ENCODE measurements at places on chromosomes 2 and 18.

DNA sequence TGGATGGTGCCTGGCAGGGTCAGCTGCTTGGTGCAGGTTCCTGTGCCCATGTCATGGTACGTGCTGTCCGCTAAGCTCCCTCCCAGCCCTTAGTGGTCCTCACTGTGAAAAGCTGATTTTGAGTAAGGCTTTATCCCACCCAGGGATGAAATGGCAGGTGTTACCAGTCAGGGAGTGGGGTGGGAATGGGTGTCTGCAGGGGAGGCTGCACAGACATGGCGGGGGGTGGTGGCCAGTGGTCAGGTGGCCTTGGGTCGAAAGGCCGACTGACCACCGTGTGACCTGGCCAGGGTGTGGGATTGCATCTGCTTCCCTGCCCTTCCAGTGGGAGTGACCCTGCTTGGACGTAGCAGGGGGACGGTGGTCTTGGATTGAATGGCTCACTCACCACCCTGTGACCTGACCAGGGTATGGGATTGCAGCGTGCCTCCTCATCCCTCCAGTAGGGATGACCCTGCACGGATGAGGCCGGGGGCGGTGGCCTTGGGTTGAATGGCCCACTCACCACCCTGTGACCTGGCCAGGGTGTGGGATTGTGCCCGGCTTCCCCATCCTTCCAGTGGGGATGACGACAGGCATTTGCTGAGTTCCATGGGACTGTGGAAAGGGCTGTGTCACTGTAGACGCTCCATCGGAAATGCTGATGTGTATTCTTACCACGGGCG is 29.8 kb downstream of the AGAP1 start:
- DNase-seq = no peak

GRCh38 chr2:198004173-198004572 is 199.8 kb downstream of the PLCL1 start:
- DNase-seq = no peak

- no peak for DNase-seq
Observed at GRCh38 chr2:136444323-136444722, 321.0 kb upstream of the THSD7B start.

DNA sequence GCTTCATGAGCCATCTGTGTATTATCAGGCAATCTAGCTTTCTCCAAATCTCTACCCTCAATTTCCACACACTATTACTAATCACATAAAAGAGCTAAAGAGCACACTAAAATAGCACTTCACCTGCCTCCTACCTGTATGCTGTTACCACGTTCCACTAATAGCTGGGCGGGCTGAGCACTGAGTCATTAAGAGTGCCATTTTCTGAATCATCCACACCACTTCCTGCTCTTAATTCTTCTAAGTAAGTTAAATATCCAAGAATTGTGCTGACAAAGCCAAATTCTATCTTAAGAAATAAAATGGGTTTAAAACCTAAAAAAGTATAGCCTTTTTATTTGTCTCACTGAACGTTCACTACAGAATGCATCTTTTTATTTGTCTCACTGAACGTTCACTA is 35.7 kb downstream of the NOL10 start:
- DNase-seq = no peak

GRCh38 chr2:175169191-175169590 is 1.2 kb upstream of the ATF2 start:
- no peak for DNase-seq

- no peak for DNase-seq
Observed at GRCh38 chr2:240458044-240458899, 22.8 kb downstream of the GPC1 start.

- no peak for DNase-seq
Observed at GRCh38 chr18:76230791-76231190, 264.3 kb downstream of the ZNF516 start.

DNA sequence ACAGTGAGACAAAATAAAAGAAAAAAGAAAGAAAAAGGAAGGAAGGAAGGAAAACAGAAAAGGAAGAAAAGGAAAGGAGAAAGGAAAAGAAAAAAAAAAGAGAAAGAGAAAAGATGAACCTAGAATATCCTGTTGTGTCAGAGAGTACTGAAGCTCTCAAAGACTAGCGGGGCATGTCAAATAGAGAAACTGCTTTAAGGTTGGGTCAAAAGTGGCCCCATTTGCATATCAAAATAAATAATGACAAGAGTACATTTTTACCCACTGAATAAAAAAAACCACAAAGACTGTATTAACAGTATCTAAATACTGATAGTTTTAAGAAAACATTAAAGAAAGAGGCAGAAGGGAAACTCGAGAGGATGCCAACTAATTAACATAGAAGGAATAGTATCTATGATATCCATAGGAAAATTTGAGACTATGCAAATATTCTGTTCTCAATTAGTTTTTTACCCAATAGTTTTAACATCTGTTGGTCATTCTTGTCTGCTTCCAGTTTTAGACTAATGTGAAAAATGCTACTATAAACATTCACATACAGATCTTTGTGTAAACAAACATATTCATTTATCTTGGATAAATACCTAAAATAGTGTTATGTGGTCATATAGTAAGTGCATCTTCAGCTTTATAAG is 53.2 kb downstream of the SFXN5 start:
- no peak for DNase-seq

DNA sequence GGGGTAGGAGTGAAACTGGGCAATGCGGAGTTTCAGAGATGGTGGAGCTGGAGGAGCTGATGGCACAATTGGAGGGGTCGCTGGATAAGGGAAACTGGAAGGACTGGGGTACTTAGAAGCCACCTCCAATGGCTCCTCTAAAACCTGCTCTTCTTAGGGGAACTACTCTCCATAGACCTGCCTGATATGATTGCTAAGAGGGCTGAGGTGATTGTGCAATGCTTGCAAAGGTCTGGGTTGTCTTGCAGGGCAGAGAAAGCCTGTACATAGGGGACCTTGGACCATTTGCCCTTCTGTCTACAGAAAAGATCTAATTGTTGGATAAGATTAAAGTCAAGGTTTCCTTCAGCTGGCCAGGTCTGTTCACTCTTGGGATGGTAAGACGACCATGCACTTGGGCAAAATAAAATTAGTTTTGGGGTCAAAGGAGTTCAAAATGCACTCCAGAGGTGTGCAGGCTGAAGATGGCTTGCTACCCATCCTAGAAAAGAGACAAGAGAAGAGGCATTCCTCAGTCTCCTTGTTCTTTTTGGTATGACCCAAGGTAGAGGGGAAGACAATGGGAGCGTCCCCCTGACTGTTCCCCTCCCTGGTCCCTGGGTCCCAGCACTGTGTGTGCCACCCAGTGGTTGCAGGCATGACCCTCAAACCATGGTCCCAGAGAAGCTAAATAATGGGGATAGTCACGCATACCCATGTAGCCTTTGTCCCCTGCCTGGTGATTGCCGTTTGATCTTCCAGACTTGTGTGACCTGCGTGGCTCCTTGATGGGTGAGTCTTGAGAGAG is 41.1 kb downstream of the STK17B start:
- no peak for DNase-seq

GRCh38 chr2:43269706-43270105 is 43.3 kb upstream of the ZFP36L2 start:
- DNase-seq = no peak

- DNase-seq = peak; percentile 84
Observed at GRCh38 chr2:144519934-144520731, at the start of gene ZEB2. Gene ZEB2 (minus strand): TSS chr2:144520119. CDS start chr2:144517350, 2,769 bp downstream.

DNA sequence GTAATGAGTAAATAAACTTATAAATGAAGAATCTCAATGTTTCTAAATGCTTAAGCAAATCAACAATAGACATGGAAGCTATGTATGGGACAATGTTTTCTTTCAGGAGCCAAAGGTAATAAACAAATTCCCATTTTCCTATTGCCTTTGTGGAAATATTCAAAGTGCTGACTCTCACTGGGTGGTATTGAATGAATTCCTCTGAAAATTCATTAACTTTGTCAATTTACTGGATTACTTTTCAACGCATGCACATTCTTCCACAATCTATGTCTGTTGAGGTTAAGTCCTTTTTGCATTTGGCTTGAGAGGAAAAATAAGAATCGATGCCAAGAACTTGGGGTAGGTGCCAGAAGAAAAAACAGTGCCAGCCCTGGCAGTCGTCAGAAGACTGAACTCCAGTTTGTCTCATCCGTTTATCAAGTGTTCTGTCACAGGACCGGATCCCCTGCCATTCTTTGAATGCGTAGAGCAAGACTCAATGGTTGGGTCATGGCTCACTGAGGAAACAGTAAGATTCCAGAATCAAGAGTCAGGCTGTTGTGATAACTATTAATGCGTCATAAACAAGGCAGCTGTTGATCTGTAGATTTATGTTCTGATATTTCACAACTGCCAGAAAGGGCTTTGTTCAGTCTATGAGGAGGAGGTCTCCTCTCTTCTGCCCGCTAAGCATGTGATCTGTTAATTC is 133.3 kb downstream of the GFPT1 start:
- DNase-seq = no peak

DNA sequence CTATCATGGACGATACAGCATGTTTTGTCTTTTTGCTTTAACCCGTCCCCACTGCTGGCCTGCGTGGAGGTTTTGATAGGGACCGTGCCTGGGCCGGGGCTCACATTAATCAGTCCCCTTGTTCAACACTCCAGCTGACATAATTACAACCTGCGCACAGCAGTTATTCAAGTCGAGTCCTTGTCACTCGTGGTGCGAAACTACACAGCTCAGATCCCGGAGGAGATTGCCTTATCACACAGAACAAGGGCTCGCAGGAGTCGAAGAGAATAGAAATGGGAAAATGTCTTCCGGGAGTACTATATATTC is 304.4 kb downstream of the ZNF407 start:
- no peak for DNase-seq

- DNase-seq = no peak
Observed at GRCh38 chr18:58032233-58032632, 11.8 kb upstream of the NEDD4L start.

- no peak for DNase-seq
Observed at GRCh38 chr2:80454628-80455027, 150.1 kb upstream of the LRRTM1 start.

DNA sequence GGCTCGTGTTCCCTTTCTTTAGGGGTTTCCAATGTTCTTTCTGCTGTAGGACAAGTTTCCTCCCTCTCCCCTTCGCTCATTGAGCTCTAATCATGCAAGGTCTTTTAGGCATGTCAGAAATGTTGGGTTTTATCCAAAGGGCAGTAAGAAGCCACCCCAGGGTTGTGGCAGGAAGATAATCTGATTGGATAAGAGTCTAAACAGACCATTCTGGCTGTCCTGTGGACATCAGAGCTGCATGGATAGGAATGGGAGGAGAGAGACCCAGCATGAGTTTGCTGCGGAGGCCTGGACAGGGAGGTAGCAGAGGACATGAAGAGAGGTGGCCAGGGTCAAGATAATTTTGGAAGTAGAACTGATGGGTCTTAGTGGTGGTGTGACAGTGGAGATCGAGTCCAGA is 88.2 kb downstream of the ACKR3 start:
- peak; percentile 52 for DNase-seq

GRCh38 chr2:239343946-239344856 is 56.6 kb downstream of the HDAC4 start:
- DNase-seq = no peak

DNA sequence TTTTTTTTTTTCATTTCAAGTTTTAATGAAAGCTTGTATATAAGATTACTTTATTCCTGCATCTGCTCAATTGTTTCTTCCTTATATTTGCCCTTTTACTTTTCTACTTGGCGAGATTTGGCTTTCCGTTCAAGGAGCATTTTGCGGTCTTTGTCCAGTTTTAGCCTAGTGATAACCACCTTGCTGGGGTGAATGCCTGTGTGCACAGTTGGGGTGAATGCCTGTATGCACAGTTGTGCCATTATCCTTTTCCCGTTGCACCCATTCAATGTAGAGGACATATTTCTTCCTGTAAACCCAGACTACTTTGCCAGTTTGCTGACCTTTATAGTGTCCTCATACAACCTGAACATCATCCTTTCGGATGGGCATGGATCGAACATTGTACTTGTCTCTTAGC is 12.0 kb downstream of the ZNF236 start:
- DNase-seq = no peak

- no peak for DNase-seq
Observed at GRCh38 chr2:146821836-146822316, 1023.0 kb upstream of the ACVR2A start.

GRCh38 chr18:8695932-8696517 is 9.3 kb upstream of the MTCL1 start:
- no peak for DNase-seq

DNA sequence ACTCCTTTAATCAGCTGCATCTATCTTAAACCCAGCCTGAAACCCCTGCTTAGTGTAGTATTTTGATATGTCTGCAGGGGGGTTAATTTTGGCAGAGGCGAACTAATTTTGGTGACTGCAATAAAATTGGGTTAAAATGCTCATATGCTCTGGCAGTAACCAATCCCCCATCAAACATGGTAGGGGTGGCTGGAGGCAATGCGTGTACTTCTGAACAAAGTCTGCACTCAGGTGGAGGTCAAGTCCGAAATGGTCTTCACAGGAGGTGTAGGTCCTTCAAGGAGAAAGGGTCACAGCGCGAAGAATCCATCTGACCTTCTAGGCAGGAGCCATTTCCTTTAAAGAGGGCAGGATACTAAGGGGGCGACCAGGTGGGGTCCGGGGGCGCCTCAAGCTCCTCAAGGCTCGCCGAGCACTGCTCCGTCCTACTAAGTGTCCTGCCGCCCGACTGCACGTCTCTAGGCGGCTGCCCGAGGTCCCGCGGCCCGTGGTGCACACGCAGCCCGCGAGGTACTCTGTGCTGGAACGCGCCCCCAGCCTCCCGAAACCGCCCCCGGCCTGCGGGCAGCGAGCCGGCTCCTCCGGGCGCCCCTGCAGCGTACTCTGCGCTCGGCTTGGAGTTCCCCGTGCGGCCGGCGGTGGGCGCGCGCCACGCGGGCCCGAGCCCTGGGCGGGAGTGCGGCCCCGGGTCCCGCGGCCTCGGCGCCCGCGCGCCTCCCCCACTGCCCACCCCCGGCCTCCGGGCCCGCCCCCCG is 1.7 kb upstream of the LDLRAD4 start:
- DNase-seq = peak; percentile 69

DNA sequence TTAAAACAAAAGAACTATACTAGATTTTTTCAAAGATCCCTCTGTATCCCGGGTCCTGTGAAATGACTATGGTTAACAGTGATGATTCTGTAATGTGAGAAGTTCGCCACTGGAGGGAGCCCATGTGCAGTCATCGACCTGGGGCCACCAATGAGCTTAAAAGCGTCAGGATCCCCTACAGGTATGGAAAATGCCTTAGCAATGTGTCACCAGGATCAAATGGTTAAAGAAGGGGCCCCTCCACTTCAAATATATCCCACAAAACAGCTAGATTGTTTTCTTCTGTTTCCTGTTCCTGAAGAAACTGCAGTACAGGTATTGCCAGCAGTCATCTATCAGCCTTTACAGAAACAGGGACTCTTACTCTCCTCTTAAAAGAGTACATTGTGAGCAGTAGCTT is 15.3 kb downstream of the CHRNA1 start:
- peak; percentile 90 for DNase-seq

Data from islet precursor cell (in vitro differentiated cells).